Fibroblast of skin of abdomen (primary cell): ENCODE measurements at places on chromosomes 13 and 19.

DNA sequence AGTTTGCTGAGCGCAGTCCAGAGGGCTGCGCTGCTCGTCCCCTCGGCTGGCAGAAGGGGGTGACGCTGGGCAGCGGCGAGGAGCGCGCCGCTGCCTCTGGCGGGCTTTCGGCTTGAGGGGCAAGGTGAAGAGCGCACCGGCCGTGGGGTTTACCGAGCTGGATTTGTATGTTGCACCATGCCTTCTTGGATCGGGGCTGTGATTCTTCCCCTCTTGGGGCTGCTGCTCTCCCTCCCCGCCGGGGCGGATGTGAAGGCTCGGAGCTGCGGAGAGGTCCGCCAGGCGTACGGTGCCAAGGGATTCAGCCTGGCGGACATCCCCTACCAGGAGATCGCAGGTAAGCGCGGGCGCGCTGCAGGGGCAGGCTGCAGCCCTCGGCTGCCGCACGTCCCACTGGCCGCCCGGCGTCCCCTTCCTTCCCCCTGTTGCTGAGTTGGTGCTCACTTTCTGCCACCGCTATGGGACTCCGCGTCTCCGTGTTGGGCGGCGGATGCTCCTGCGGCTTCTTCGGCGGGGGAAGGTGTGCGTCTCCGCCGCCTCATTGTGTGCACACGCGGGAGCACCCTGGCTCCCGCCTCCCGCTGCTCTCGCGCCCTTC lies 772 bp downstream of the GPC6 start:
- DNase-seq: peak; percentile 60

GRCh38 chr13:95236774-95237173 lies 64.5 kb downstream of the ABCC4 start:
- DNase-seq: no peak

DNA sequence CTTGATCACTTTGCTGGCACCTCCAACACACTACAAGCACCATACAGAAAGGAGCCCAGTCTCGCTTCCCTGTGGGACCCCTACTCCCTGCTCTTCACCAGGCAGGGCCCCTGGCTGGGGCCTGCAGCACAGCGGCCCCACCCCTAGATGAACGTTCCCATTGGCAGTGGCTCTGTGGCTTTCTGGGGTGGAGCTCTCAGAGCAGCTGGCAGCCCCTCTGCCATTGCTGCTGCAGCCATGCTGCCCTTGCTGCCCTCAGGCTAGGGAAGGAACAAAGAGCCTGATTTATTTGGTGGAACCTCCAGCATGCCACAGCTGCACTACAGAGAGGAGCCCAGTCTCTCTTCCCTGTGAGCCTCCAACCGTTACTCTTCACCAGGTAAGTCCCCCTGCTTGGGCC lies 5.8 kb downstream of the SIGLEC6 start:
- DNase-seq: no peak

GRCh38 chr19:46773018-46773399 lies 15.4 kb downstream of the SLC1A5 start:
- DNase-seq: no peak

DNA sequence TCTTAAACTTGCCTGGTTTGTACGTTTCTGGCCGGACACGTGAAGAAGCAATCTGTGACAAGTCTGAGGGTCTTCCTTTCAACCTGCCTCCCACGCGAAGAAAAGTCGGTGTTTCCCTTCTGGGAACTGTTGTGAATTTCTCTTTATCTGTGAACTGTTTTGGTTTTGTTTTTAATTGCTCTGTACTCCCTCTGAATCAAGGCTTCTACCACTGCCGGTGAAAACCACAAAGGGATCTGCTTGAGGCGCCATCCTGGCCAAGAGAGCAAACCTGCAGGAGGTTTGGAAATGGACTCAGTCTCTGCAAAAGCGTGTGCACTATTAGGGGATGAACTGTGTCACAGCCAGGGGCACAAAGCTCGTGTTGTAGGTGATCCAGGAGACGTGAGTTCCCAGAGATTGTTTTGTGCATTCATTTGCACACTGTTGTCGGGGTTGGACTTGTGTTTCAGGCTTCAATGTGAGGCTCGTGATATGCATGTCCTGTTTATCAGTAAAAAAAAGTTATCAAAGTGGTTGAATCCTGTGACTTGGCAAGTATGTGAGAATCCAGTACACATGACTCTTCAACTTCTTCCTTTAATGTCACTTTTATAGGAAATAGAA lies 9.7 kb downstream of the SIGLEC8 start:
- DNase-seq: no peak

DNA sequence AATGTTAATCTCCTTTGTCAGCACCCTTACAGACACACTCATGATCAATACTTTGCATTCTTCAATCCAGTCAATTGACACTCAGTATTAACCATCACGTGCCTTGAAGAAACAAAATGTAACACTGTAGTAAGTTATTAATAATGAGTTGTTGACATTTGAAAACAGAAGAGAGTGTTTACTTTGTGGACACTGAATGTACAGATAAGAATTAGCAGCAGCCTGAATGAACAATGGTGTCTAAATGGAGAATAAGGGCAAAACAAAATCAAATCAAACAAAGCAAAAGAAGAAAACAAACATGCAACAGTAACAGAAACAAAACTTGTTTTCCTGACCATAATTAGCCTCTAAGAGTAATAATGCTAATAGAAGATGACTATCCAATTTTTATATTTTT lies 1191.1 kb upstream of the MIR17HG start:
- no peak for DNase-seq

DNA sequence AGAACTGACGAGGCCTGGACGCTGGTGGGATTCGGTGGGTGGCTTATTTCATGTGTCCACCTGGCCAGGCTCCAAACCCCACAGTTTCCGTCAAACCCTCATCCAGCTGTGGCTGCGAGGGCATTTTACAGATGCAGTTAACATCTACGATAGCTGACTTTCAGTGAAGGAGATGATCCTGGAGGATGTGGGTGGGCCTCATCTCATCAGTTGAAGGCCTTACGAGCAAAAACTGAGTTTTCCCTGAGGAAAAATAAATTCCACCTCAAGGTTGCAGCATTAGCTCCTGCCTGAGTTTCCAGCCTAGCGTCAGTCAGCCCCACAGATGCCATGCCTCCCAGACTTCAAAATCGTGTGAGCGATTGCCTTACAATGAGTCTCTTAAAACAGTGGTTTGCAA lies 111.1 kb upstream of the PEG3 start:
- DNase-seq: no peak

GRCh38 chr19:47729799-47730520 lies 15.4 kb upstream of the NOP53 start:
- no peak for DNase-seq

GRCh38 chr19:5698635-5699422 lies 8.7 kb downstream of the RPL36 start:
- DNase-seq: no peak

DNA sequence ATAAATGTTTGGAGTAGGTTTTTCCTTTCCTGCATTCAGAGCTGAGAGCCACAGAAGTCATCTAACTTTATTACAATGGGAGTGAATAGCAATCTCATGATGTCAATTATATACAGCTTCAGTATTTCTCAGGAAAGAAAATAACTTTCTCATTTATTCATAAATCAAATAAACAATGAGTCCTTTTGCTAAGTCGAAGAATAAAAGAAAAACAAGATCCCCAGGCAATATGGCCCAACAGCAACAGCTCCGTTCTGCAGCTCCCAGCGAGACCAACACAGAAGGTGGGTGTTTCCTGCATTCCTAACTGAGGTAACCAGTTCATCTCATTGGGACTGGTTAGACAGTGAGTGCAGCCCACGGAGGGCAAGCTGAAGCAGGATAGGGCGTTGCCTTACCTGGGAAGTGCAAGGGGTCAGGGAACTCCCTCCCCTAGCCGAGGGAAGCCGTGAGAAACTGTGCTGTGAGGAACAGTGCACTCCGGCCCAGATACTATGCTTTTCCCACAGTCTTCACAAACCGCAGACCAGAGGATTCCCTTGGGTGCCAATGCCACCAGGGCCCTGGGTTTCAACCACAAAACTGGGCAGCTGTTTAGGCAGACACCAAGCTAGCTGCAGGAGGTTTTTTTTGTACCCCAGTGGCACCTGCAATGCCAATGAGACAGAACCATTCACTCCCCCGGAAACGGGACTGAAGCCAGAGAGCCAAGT lies 128.2 kb downstream of the SLITRK1 start:
- DNase-seq: no peak

DNA sequence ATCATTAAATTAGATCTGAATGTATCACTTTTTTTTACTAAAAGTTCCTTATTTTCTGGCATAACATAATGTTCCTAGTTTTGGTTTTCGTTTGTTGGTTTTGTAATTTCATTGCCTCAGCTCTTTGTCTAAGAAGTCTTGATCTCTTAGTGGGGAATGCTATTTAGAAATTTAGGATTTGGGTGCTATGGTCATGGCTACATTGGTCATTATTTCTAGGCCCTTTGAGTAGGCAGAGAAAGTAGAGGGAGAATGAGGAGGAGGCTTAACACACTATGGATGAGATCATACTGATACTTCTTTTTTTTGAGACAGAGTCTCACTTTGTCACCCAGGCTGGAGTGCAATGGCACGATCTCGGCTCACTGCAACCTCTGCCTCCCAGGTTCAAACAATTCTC lies 41.8 kb downstream of the PIBF1 start:
- no peak for DNase-seq

- peak; percentile 19 for DNase-seq
These were observed 642.7 kb upstream of the ARGLU1 start for GRCh38 chr13:107210723-107211030.

GRCh38 chr19:1400281-1401137 lies 833 bp downstream of the GAMT start:
- DNase-seq: no peak

DNA sequence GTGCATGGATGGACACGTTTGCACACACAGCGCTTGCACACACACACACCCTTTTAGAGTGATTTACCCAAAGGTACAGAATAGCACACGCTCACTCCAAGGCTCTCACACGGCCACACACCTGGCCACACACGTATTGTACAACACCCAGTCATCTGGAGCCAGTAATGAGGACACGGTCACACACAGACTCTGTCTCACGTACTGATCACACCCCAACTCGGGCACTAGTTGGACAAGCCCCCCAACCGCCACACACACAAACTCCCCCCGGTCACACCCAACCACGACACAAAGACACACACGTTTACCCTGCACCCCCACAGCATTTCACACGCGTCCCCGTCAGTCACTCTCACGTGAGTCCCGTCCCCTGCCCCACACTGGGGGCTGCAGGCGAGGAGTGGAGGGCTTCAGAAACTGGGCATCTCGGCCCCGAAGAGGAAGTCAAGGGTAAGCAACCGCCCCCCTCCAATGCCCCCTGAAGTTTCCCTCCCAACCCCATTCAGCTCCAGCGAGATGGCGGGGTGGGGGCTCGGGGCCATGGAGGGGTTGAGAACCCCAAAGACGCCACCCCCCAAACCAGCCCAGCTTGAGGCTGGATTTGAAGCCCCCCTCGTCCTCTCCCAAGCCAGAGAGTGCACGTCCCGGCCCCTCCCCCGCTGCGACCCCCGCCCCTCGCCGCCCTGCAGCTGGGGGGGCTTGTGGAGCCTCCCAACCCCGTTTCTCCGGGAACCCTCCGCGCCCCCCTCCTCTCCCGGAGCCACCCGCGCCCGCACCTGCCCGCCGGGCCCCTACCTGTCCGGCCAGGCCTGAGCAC lies 599 bp downstream of the OLFM2 start:
- DNase-seq: no peak

GRCh38 chr13:49958321-49958720 lies 22.2 kb upstream of the SPRYD7 start:
- no peak for DNase-seq

GRCh38 chr13:105670179-105670990 lies 865.1 kb downstream of the EFNB2 start:
- no peak for DNase-seq

GRCh38 chr13:112967686-112968379 lies 1.2 kb upstream of the MCF2L start:
- peak; percentile 42 for DNase-seq

GRCh38 chr19:33399081-33399744 lies 25.7 kb downstream of the CEBPG start:
- DNase-seq: no peak

DNA sequence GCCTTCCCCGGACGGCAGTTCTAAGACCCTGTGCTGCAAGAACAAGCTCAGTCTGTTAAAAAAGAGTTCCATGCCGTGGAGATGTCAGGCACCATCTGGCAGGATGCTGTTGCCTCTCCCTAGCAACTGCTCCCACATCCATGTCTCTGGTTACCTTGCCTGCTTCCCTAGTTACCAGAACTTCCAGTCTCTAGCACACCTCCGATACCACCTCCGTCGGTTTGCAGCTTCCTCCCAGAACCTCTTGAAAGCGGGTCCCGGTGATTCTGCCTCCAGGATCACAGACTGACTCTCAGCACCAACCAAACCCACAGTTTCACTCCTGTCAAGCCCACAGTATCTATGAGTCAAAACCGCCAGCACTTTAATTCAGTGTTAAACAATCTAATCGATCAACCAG lies 55.4 kb downstream of the KCTD12 start:
- DNase-seq: no peak
